ENCODE measurements at places on chromosomes 6 and 20.
A peak's percentile ranks its signal among the peaks of the same experiment; 100 is the strongest.

- DNase-seq: no peak
Measured at GRCh38 chr20:19969106-19969505, 48.1 kb upstream of the NAA20 start.

DNA sequence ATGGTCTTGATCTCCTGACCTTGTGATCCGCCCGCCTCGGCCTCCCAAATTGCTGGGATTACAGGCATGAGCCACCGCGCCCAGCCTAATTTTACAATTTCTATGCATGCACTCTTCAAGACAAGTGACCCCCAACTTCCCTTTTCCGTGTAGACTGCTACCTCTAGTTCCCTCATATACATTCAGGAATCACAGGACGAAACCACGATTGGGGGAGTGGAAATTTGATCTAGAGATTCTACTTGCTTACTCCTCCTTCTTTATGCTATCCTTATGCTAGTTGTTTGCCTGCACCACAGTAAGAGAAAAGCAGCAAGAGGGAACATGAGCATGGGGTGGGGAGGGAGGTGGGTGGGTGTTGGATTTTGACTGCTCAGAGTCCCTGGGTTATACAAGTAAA, 34.9 kb downstream of the OSTM1 start:
- no peak for DNase-seq

- no peak for DNase-seq
Measured at GRCh38 chr20:10581823-10582222, 92.0 kb downstream of the JAG1 start.

DNA sequence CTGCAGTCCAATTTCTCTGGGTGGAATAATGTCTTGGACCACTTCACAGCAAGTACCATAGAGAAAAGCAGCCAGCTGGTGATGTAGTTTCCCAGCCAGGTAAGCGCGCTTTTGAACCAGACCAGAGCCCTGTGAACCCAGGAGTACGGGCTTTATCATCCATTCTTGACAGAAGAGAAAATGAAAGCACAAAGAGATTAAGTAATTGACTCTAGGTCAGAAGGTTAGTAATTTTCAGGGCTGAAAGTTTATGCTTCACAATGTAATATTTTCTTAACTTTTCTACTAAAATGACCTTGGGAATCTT, 7.1 kb upstream of the UST start:
- no peak for DNase-seq

DNA sequence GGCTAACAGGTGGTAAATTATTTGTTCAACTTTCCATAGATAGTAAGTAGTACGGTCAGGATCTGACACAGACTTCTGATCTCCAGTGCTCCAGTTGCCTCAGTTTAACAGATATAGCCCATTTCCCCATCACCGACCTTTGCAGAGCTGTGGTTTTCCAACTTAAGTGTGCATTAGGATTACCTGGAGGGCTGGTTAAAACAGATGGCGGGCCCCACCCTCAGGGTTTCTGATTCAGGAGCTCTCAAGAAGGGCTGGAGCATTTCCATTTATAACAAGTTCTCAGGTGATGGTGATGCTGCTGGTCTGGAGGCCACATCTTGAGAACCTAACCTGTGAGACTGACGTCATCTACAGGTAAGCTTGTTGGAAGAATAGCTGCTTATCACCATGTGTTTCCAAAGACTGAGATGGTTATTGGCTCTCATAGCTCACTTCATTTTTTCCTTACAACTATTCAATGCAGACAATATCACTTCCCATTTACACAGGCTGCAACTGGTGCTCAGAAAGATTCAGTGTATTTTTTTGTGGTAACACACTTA, 360.1 kb upstream of the CHD6 start:
- DNase-seq: no peak

DNA sequence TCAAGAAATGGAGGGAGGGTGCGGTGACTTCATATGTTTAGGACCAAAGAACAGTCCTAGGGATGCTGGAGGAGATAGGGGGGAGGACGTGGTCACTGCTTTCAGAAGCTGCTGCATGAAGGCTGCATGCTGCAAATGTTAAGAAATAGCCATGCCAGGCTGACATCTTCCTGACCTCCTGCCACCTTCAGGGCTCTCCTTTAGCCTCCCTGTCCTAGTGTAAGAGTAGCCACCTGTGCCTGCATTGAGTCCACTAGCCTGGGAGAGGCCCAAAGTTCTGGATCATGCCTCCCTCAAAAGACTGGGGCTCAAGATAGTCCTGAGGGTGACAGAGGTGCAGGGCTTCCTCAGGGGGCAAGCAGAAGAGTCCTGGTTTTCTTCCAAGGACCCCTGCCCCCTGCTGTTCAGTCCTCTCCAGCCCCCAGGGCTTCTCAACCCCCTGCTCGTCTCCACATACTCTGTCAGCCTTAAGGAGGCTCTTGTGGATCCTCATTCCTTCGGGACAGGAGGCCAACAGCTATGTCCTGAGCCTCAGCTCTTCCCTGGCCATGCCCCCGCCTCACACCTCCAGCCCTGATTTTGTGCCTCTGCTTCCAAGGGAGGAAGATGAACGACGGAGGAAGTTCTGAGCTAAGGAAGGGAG, 96.3 kb downstream of the MRPL14 start:
- no peak for DNase-seq

DNA sequence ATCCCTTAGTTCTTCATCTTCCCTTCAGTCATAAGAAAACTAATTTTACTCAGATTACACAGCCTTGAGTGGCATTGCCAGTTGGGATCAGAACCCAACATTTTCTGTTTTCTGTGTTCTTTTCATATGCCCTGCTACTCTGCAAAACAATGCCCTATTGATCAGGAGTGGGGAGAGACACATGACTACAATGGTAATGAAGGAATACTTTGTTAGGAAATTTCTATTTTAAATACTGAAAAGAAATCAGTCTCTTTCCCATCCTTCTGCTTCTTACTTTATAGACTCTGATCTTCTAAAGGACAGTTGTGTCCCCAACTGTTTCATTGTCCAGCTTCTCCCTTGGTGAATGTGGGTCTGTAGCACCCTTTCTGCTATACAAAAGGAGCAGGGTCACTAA, 5.5 kb upstream of the PKIB start:
- no peak for DNase-seq

DNA sequence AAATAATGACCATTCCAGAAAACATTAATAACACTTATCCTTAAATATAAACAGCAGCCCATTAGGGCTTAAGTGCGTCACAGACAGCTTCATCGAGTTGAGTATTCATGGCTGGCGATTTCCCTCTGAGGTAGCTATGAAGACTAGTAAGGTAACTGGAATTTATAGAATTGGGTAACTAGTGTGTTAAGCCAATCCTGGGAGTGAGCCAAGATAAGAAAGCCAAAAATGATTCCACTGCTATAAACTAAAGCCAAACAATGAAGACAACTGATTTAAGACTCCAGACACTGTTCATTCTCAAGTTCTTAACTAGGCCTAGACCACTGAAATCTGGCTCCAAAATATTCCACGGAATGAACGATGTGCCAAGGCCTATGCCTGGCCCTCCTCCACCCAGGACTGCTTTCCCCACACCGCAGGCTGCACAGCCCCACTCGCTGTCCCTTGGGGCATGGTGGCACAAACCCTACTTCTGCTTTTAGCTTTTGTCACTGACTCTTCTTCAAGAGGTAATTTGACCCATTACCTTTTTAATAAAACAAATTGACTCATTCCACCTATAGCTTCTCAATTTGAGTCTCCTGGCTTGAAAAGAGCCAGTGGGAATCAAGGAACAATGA, 66.0 kb downstream of the BLOC1S5 start:
- DNase-seq: no peak

DNA sequence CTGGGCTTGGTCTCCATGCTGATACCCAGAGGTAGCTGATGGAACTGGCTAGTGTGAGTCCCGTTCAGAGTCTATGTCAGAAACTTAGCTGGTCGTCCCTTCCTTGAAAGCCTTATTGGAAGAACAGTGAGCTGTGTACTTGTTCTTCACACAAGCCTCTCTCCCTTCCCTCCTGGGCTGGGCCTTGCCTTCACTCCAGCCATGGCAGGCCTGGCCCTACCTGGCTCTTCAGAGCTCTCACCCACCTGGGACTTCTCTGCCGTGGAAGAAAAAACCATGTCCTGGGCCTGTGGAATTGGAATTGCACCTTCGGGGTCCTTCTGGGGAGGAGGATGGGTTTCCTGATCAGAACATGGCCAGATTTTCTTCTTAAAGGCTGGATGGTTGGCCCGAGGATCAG, 20.3 kb upstream of the ZNF831 start:
- DNase-seq: no peak

DNA sequence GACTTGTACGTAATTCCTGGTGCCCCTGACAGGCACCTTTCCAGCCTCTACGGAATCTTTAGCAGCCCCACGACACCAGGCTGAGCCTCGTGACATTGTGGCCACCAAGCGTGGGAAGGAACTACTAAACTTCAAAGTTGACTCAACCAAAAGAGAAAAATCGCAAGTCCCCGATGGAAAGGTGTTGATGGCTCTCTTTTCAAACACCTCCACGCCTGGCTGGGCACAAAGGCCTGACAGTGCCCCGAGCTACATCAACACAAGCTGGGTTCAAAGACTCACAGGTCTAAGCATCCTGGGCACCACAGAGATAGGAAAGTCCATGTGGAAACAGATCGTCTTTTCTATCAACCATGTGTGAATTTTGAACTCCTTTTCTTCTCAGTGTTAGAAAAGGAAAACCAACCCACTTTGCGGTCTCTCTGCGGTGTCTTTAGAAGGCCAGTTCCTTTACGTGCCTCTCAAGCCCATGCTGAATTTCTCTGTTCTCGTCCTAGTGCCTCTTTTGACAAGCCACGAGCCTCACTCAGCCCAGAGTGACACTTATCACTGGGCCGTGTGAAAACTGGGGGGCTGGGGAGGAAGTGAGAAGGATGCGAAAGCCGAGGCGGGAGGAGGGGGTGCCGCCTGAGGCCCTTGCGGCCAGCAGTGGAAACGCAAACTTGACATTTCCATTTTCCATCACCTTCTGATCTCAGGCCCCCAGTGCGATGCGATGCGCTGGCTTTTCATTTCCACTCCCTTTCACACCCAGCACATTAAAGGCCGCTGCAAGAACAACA, 59.4 kb downstream of the GFOD1 start:
- peak; percentile 27 for DNase-seq

DNA sequence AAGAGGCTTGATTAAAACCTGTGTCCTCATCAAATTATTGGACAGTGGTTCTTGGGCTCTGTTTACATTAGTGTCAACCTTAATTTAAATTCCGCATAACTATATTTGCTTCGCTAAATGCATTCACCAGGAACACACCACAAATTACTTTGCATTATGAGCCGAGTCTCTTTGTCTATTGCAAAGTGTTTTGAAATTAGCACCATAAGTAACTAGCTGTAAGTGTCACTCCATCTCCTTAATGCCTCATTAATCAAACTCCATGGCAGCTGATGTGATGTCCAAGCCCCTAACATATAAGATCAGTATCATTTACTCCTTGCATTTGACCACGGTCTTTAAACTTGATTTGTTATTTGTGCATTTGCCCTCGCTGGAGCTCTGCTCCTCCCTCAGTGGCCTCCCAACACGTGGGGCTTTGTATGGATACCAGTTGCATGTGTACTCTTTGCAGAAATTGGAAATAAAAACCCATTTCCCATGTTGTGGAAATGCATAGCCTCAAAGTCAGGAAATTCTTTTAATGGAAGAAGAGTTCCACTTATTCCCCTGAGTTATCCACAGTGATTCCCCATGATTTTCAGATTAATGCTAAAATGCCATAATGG, 24.6 kb downstream of the FOXA2 start:
- DNase-seq: no peak

- DNase-seq: no peak
Measured at GRCh38 chr6:25332655-25333071, 53.5 kb downstream of the CARMIL1 start.

- peak; percentile 77 for DNase-seq
Measured at GRCh38 chr20:38805502-38805957, at the start of gene PPP1R16B. Gene PPP1R16B, plus strand, starts transcription at chr20:38805697. Its CDS starts 30,229 bp downstream, at chr20:38835926.

- no peak for DNase-seq
Measured at GRCh38 chr6:42571611-42572342, 7.9 kb downstream of the UBR2 start.

GRCh38 chr6:4287811-4288244, 152.5 kb upstream of the ECI2 start:
- no peak for DNase-seq

DNA sequence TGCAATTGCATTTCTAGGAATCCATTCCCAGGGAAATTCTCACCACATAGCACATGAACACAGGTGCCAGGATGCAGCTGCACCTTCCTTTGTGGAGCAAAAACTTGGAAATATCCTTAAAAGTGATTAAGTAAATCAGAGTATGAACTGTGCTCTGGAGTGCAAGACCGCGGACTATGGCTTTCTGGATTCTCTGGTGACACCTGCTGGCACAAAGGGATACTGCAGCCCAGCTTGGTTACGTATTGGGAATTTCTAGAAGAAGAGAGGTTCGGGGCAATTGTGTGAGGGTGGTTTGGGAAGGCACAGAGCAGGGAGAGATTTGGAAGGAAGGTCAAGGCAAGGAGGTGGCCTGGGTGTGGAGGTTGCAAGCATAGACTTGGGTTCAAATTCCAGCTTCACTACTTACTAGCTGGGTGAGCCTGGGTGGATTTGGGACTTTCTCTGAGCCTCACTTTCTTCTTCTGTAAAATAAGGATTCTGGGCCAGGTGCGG, 15.9 kb upstream of the PEDS1 start:
- DNase-seq: peak; percentile 78

DNA sequence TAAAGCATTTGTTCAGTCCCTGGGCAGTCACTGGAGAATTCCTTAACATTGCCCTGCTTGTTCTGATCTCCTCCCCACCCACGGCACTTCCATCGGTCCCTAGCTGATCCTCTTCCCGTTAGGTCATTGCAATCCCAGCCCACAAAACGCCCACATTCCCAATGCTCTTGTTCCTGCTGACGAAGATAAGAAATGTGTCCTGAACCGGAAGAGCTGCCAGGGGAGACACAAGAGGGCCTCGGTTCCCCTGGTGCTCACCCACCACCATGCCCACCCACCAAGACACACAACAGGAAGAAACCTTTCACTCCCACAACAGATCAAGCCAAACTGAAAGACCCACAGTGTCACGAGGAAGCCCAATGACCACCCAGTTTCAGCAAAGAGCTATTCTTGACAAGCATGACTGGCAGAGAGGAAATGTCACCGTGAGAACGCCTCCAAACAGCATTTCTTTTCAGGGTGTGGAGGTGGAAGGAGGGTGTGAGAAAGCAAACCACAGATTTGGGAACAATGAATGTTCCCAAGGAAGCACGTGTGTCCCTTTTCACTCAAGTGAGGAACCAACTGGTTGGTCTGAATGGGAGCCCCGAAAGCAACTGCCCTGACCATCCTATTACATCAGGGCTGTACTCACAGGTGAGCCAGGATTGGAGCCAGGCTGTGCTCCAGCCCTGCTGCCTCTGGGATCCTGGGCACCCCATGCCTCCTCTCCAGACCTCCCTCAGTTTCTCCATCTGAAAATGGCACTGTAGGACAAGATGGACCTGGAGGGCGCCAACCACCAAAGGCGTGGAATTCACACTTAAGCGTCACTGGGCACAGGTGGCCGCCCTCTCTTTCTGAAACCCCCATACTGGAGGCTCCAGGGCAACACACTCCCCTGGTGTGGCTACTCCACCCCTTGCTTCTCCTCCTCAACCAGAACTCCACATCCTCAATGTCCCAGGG, 97.5 kb downstream of the ZMYND8 start:
- DNase-seq: no peak

DNA sequence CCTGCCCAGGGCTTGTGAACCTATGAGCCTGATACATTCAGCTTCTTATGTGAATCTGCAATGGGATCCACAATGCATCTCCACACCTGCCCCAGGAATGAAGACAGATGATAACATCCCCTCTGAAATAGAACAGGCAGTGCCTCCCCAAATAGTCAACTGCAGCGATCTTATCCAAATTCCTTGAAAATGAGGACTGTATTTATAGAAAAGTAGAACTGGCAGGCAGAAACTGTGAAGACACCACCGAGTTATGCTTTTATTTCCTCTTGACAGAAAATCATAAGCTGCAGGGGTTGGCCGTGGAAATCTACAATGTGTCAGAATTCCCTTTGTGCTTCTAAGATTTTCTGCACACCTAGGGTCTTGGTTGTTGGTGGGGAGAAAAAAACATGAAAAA, 270.3 kb downstream of the TBC1D7 start:
- DNase-seq: no peak

Data from naive thymus-derived CD8-positive, alpha-beta T cell (primary cell).